PC-9 (cell line): ENCODE measurements at places on chromosomes 2 and 18. TPM values are rescaled to one million over a fixed set of nuclear protein-coding genes. Genes with fewer than 3 reads are reported as not detected.

GRCh38 chr2:179886-180285 is 83.9 kb downstream of the SH3YL1 start:
- DNase-seq = peak; percentile 18

DNA sequence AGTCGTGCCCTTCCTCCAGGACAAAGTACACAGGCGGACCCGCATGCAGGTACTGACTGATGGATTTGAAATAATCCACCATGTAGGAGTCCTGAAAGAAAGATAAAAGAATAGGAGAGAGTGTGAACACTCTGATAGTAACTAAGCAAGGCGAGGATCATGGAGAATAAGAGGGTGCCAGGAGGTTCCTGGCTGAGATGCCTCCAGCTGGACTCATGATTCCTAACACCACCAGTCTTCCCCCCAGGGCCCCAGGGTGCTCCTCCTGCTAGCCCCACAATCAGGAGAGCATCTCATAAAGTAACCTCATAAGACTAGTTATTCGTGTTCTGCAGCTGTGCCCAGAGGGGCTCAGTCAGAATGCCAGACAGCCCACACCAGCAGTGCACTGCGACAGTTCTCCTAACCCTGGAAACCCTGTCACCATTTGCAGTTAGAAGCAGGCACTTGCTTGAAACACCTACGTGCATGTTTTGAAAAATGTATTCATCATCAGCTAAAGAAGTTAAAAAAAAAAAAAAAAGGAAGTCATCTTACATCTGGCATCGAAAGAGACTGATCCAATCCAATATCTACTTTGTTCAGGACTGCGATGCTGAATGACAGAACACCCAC is 36.7 kb downstream of the RMC1 start:
- no peak for DNase-seq

DNA sequence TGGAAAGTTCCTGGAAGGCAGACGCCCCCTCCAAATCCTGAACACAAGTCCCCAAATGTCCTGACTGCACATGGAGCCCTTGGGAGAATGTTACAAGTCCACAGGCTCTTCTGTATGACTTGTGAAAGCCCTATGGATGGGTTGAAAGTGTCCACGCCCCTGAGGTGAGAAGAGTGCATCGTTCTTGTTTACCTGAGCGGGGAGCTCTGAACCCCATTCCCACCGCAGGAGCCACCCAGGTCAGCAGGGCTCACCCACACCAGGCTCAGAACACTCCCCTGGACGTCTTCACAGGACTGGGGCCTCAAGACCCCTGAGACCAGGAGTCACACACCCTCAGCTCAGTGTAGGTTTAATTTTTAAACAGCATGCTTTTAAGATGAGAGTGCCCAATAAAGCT is 84.2 kb upstream of the TMEM18 start:
- DNase-seq = no peak

DNA sequence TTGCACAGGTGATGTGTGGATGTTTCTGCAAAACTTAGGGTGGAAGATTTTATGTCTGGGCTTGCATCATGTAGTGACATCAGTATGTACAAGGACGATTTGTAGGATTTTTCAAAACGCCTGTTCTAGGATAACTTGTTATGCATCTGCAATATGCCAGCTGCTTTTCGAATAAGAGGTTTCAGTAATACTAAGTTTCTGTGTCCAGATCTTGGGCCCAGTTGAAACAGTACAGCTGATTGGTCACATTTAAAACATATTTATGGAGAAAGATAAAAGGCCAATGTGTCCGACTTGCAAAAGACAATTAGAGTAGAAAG is 1.2 kb downstream of the PTPN4 start:
- no peak for DNase-seq

- DNase-seq = peak; percentile 63
These were observed 2.4 kb upstream of the HOXD12 start for GRCh38 chr2:176096986-176097819.

DNA sequence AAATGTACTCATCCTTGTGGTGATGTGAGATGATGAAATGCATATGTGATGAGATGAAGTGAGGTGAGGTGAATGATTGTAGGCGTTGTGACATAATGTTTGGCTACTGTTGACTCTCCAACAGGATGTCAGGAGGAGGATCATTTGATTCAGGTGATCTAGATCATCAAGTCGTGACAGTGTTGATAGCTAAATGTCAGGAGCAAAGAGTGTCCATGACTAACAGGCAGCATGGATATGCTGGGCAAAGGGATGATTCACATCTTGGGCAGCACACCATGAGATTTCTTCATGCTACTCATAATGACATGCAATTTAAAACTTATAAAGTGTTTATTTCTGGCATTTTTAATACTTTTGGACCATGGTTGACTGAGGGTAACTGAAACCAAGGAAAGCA is 40.2 kb upstream of the UBXN4 start:
- no peak for DNase-seq

DNA sequence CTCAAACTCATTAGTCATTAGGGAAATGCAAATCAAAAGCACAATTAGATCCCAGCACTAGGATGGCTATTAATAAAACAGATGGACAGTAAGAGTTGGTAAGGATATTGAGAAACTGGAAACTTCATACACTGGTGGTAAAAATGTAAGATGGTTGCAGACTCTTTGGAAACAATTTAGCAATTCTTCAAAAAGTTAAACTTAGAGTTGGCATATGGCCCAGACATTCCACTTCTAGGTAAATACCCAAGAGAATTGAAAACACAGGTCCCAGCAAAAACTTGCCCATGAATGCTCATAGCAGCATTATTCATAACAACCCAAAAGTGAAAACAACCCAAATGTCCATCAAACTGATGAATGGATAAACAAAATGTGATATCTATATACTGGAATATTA is 84.9 kb upstream of the ZFP36L2 start:
- peak; percentile 21 for DNase-seq

DNA sequence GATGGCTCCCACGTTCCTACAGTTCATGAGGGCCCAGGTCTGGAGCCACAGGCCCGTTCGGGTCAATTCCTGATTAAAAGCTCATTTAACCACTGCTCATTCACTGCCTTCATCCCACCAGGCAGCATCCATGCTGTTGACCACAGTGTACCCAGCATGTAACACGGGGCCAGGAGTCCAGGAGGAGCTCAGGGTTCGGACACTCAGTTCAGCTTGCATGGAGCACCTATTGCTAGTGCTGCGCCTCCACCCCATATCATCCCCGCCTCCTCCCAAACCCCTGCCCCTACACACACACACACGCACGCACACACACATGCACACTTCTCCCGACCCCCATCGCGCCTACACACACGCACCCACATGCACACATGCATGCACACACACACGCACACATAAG is 72.9 kb upstream of the SNTG2 start:
- no peak for DNase-seq

DNA sequence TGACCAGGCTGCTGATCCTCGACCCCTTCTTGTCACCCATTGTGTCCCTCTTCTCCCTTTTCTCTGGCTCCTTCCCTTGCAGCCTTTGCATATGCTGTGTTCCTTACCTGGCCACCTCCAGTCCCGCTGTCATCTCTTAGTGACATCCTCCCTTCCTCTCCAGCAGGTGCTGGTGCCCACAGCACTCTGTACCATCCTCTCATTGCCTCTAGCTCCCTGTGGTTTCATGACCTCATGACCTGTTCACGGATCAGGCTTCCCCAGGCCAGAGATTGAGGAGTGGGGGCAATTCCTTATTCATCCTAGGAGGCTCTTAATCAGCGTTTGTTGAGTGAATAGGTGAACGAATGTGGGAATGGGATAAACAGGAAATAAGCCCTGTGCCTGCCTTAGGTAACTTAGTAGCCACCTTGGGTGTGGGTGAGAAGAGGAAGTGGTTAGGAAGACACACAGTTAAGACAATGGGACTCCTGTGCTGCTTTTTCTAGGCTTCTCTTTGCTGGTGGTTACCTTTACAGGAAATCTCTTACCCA is 35.5 kb downstream of the ITGA6 start:
- peak; percentile 33 for DNase-seq

GRCh38 chr2:100819370-100820272 is at the start of gene NPAS2:
Gene NPAS2, plus strand, starts transcription at chr2:100820139. Its CDS starts 84,616 bp downstream, at chr2:100904755.
- DNase-seq = peak; percentile 43

- no peak for DNase-seq
These were observed 31.3 kb upstream of the PTPN4 start for GRCh38 chr2:119728421-119728820.

GRCh38 chr18:8834881-8835280 is 129.5 kb downstream of the MTCL1 start:
- no peak for DNase-seq

DNA sequence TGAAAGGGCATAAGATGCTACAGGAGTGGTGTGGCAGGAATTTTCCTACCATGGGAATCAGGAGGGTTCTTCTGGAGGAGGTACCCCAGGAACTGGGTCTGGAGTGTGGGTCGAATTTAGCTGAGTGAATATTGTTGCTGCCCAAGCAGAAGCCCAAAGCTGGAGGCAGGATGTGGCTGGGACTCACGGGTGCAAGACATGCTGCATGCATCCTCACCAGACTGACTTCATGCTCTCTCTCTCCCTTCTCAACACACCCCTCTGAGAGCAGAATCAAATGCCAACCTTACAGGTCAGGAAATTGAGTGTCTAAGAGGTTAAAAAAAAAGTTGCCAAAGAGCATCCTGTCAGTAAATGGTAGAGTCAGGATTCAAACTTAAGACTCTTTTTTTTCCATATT is 78.8 kb upstream of the TTC39C start:
- no peak for DNase-seq

GRCh38 chr2:172791953-172792352 is 56.3 kb downstream of the RAPGEF4 start:
- DNase-seq = no peak

GRCh38 chr2:177320596-177320995 is 56.1 kb upstream of the NFE2L2 start:
- DNase-seq = no peak

DNA sequence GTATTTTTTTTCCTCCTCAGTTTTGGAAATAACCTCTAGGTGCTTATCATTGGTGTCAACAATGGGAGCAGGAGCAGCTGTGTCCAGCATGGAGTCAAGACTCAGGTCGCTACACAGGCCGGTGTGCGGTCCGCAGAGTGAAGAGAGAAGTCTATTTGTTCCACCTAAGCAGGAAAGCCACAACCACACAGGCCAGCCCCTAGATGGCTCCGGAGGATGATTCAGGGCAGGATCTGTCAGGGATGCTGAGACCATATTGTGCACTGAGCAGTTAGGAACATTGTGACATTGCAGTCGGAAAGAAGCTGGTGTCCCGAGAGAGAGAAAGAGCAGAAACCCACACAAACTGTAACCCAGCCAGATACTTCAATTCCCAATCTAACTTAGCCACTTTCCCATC is 136.9 kb downstream of the GAREM1 start:
- no peak for DNase-seq

- no peak for DNase-seq
These were observed 89.0 kb upstream of the BOD1L2 start for GRCh38 chr18:57057890-57058289.

- DNase-seq = no peak
These were observed 44.1 kb upstream of the TTC39C start for GRCh38 chr18:23970161-23971096.

- DNase-seq = no peak
These were observed 808.7 kb upstream of the PIK3C3 start for GRCh38 chr18:41146301-41146700.

DNA sequence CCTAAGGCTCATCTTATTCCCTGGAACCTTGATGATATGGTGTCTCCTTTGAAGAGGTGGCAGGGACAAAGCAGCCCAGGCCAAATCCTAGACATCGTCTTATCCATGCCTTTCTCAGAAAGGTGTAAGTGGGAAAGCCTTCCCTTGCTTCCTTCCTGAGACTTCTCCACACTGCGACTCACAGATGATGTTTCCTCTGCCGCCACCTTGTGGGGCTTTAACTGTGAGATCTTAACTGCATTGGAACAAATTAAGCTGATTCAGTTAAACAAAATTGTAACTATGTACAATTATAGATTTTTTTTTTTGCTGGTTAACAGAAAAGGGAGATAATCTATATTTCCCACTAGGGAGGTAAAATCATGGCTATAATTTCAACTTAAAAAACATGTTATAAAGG is 10.0 kb upstream of the GCA start:
- no peak for DNase-seq

- DNase-seq = no peak
These were observed 12.4 kb upstream of the RPL37A start for GRCh38 chr2:216486271-216486670.

DNA sequence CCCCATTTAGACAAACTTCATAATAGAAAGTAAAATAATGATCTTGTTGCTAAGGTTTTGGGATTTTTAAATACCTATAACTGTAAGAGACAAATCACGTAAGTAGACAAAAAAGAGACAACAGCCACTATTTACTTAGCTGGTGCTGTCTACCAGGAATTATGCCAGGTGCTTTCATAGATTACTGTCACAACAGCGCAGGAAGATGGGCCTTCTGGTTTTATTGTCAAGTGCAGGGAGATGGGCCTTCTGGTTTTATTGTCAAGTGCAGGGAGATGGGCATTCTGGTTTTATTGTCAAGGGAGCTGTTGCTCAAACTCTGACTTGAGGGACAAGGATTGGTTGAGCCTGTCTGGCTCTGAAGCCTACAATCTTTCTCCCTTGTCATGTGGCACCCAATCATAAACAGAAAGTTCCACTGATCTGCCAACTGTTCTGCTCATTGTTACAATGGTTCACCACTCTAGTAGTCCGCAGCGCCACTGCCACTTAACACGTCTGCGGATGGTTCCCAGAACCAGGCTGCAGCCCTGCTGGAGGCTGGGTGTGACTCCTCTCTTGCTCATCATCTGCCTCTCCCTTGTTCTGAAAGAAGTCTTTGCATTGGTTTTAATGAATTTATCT is 95.0 kb downstream of the RNF144A start:
- DNase-seq = no peak

- no peak for DNase-seq
These were observed 65.8 kb upstream of the EDAR start for GRCh38 chr2:109054865-109055264.

DNA sequence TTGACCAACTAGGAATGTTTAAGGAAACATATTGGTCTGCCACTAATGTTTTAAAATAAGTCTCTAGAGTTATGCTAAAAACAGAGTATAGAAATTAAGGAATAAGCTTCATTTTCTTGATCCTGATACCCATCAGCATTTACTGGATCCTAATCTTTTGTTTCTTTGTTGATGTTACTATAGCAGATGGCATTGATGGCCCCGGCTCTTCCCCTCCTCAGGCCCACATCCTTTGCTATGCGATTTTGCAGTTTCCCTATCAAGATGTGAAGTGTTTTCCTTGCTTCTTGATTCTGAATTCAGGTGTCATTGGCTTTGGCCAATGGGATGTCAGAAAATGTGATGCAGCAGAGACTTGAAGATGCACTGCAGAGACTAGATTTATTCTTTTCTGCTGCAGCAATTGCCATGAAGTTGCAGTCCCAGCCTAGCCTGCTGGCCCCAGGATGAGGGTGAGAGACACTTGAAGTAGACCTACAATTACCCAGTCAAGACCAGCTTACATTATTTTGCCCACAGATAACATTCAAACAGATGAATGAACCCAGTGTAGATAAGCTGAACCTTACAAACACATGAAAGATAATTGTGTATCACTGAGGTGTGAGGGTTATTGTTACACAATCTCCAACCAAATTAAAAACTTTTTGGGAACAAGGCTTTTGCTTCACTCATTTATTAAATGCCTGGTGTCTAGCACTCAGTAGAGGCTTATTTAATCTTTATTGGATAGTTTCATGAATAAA is 115.2 kb upstream of the ITGA4 start:
- no peak for DNase-seq

PROKR1 gene
- total RNA-seq = not detected in 2 replicates

KIAA2012 gene
- total RNA-seq = not detected in 2 replicates

YPEL5 gene
- total RNA-seq = 56.9 and 67.5 TPM in 2 replicates

ASAP2 gene
- total RNA-seq = 60.3 and 66.8 TPM in 2 replicates

CCL20 gene
- total RNA-seq = not detected in 2 replicates

MAP2 gene
- 67.7 and 71.1 TPM in 2 replicates for total RNA-seq

CKAP2L gene
- total RNA-seq = 17.7 and 28.7 TPM in 2 replicates

GKN1 gene
- total RNA-seq = not detected in 2 replicates
